Germinal center (tissue), 1 donor: ENCODE measurements at places on chromosomes 7 and 10.

GRCh38 chr7:125149151-125149550 is 219.5 kb upstream of the POT1 start:
- no peak for DNase-seq

GRCh38 chr7:95368235-95368634 is 27.9 kb downstream of the PON3 start:
- DNase-seq, result no peak

GRCh38 chr7:7861211-7861633 is 107.4 kb upstream of the GLCCI1 start:
- DNase-seq, result no peak

DNA sequence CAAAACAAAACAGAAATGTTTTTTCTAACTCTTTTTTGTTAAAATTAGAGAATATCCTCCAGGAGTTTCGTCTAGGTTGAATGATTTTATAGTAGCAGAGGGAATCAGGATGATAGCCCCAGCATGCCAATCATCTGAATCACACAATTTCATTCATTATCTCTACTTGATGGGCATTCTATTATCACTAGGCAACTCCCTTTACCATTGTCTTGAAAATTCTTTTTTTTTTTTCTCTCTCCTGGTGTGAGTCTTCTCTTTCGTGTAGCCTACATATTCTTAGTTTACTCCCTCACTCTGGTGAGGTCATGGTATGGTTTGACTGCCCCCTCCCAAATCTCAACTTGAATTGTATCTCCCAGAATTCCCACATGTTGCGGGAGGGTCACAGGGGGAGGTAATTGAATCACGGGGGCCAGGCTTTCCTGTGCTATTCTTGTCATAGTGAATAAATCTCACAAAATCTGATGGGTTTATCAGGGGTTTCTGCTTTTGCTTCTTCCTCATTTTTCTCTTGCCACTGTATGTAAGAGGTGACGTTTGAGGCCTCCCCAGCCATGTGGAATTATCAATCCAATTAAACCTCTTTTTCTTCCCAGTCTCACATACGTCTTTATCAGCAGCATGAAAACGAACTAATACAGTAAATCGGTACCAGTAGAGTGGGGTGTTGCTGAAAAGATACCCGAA is 105.0 kb downstream of the OTUD1 start:
- DNase-seq, result no peak

DNA sequence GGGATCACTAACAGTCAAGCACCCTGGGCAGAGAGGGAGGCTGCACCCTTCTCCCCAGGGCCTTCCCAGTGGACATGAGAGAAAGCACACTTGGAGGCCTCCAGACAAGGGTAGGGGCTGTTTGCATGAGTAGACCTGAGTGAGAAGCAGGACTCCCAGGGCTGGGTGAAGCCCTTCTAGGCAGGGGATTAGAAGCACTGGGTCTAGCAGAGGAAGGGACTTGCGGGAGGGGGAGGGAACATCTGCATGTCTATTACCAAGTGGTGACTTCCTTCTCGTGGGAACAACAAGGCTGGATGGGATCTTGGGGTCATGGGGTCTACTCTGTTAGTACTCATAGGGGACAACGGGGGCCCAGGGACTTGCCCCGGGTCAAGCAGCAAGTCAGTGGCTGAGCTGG is 67.8 kb downstream of the EMX2 start:
- no peak for DNase-seq

GRCh38 chr10:15784662-15785300 is 65.1 kb upstream of the ITGA8 start:
- no peak for DNase-seq

DNA sequence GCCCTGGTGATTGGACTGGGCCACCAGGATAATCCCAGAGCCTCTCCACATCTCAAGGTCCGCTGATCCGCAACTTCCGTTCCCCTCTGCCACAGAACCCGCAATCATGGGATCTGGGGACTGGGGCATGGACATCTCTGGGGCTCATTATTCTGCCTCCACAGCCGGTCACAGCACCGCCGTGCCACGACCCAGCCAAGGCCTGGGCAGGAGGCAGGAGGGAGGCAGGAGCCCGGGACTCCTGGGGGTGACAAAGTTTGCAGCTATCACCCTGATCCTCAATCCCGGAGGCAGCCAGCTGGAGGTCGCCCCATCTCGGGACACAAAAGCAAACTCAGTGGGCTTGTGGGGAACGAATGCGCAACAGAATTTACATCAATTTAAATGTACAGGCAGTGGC is 42.9 kb upstream of the TNRC18 start:
- DNase-seq, result no peak

DNA sequence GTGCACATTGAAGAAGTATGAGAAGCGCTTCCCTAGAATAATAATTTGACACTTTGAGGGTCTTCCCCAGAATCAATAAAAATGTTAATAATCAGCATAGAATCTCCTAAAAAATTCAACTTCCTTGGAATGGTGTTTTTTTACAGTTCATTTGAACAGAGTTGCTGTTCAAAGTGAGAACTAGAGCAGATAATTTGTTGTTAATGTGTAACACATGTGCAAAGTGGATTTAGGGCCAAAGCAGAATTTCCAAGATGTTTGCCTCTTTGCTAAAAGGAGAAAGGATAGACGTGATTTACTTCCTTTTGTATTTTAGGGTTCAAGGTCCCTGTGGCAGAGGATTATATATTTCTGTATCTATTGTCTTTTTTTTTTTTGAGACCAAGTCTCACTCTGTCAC is 73.8 kb downstream of the ZNF277 start:
- no peak for DNase-seq

DNA sequence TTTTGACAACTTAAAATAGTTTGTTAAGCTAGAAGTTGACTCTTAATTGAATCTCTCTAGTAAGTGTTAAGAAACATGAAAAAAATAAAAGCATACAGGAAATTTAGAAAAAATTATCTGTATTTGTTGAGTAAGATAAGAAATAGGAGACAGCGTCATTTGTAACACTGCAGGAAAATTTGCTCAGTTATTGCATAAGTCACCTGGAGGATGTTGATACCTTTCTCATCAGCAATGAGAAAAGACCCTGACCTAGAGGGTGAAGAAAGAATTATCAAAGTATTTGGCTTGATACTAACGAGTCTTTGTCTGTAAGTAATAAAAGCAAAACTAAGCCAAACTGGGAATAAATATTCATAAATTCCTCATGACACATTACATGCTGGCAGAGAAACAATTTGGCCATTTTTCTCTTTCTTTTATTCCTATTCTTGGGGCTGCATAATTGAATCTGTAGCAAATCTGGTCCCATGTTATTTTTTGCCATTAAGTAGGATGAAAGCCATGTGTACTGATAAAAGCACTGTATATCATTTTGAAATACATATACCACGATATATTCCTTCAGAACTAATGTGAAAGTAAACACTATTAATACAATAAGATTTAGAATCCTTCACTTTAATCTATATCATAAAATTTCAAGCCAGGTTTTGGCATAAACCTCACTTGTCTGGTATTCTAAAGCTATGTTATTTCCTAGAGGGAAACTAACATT is 362.8 kb downstream of the THSD7A start:
- no peak for DNase-seq

DNA sequence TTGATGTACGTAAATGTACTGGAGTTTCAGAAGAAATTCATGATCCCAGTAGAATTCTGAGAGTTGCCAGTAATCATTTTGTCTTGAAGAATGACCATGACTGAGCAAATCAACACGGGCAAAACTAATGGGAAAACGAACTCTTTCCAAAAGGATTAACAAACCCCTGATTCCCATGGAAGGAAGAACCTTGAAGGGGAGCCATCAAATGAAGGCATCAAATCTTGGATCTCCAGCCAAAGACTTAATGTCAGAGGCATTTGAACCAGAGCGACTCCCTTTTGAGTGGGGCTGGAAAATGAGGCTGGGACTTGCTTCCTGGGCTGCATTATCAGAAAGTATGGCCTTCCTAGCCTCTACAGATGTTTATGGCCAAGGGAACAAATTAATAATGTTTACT is 364.4 kb upstream of the PRKCQ start:
- DNase-seq, result no peak

DNA sequence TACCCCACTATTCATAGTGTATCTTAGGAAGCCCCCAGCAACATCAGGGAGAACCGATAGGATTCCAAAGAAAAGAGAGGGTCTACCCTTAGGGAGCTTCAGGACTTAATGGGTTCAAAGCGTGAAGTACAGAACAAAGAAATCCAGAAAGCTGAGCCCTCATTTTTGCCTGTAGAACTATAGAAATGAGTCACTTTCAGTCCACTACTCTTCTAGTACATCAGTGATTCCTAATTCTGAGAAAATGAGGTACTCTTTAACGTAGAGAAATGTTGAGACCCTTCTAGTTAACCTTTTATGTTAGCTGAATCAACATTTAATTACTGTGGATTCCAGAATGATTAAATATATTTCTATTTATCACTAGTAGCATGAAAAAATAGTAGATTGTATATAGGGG is 1.8 kb downstream of the TDRD1 start:
- no peak for DNase-seq

GRCh38 chr7:88042157-88042556 is 108.1 kb downstream of the ADAM22 start:
- no peak for DNase-seq

- DNase-seq, result no peak
Observed at GRCh38 chr7:77466450-77466849, 50.3 kb upstream of the GSAP start.

- no peak for DNase-seq
Observed at GRCh38 chr10:19933772-19934171, 117.5 kb downstream of the PLXDC2 start.

DNA sequence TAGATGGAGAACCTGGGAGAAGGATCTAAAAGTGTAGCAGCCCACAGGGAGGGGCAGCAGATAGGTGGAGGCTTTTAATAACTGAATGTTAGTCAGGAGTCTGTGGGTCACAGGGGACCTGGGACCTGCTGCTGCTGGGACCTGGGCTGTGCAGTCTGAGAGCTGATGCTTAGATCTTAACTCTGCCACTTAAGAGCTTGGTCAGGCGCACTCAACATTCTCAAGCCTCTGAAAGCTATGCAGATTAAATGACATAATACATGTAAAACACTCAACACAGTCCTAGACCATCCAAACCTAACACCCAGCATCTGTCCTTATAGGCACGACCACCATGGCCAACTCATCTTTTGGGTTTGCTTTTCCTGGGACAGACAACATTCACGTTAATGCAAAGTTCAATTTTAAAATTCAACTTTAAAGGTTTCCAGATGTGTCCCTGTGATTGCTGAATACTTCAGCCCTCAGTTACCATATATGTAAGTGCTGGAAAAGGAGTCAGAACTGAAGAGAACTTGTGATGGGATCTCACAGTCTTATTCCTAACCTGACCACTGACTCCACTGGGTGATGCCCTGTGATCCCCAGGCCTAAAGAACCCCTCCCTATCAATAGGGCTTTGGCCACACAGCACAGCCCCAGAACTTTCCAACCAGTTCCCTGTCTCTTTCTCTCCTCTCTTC is 321.0 kb downstream of the PLXNA4 start:
- DNase-seq, result no peak

DNA sequence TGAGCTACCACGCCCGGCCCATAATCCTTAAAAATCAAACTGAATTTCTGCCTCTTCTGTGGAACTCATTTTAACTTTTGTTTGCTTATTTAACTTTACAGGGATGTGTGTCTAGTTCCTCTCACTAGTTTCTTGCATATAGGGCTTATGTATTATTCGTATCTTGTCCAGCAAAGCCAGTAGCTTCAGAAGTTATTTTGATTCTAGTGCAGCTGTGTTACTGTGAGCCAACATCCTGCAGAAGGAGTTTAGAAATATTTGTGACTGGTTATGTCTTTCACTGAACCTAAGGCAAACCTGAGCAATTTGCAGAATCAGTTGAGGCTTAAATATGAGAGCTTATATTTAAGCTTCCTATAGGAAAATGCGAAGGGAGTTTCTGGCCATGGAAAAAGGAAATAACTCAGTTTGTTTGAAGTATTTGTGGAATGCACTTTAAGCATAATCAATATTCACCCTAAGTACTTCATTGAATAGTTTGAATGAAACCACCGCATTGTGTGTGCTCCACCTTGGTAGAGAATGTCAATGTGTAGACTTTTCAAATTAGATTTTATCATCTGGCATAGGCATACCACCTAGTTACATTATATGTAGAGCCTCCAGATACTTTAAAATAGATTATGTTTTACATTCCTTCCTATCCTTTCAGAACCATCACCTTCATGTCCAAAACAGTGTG is 90.8 kb downstream of the MCU start:
- no peak for DNase-seq

DNA sequence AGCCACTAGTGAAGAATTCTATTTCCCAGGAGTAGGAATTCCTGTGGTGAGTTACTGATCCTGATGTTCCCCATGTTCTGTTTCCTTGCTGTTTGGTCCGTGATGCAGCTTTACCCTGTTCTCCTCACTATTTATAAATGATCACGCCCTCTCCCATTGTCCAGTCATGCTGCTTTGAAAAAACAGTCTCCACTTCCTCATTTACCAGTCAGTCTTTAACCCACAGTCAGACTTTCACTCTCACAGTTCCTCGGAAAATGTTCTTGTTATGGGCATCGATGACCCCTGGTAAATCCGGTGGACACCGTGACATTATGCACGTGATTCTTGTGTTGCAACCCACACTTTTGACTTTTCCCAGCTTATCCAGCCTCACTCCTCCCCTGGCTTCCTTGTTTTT is 14.4 kb downstream of the SCIN start:
- no peak for DNase-seq

GRCh38 chr7:69956541-69956940 is 358.3 kb downstream of the AUTS2 start:
- DNase-seq, result no peak
